Stimulated activated CD8-positive, alpha-beta memory T cell treated with anti-CD3 and anti-CD28 coated beads, Interleukin-4, amount 100 ng/mL, for 4 hours (primary cell): ENCODE measurements at places on chromosomes 12 and 14.

- no peak for DNase-seq
Measured at GRCh38 chr12:113359133-113359938, 949 bp downstream of the PLBD2 start.

DNA sequence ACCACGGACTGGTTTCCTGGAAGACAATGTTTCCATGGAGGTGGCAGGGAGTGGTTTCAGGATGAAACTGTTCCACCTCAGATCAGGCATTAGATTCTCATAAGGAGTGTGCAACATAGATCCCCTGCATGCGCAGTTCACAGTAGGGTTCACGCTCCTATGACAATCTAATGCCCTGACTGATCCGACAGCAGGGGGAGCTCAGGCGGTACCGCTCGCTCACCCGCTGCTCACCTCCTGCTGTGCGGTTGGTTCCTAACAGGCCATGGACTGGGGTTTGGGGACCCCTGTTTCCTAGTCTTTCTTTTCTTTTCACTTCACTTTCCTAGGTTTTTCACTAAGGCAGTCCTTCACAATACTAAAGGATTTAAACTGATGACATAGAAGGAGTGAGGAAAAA lies 39.6 kb downstream of the GUCY2C start:
- DNase-seq, result no peak

GRCh38 chr14:76918256-76918781 lies 92.1 kb downstream of the LRRC74A start:
- DNase-seq, result no peak

DNA sequence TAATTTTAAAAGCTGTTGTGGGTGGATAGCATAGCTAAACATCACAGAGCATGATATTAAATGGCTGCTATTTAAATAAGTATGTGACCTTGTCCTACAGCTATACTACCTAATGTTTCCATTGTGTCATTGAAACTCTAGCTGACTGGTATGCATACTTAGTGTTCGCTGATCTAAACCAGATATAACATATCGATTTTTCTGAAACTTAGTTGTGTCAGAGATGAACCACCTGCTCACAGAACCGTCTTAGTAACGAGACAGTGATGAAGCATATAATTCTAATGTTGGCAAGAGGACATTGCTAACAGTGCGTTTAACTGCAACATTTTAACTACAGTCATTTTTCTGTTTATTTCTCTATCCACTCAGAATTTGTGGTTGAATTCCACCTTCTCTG lies 36.1 kb upstream of the NUAK1 start:
- DNase-seq, result no peak

DNA sequence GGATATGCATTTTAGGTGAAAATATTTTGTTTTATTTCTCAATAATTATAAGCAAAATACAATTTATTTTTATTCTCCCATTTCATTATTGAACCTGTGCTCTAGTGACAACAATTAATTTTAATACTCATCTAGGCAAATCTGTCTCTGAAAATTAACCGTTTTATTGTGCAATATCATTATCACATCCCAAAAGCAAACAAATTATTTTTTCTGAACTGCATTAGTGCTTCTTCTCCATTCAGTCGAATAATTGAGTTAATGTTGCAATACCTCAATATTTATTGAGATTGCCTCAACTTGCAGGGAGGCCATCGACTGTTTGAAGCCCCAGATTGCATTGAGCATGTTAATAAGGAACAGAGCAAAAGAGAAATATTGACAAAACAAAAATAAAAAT lies 303.2 kb upstream of the LRFN5 start:
- no peak for DNase-seq
